ENCODE measurements at places on chromosomes 1 and 21.

- DNase-seq: no peak
These were observed 49.6 kb downstream of the TARBP1 start for GRCh38 chr1:234429434-234429806.

DNA sequence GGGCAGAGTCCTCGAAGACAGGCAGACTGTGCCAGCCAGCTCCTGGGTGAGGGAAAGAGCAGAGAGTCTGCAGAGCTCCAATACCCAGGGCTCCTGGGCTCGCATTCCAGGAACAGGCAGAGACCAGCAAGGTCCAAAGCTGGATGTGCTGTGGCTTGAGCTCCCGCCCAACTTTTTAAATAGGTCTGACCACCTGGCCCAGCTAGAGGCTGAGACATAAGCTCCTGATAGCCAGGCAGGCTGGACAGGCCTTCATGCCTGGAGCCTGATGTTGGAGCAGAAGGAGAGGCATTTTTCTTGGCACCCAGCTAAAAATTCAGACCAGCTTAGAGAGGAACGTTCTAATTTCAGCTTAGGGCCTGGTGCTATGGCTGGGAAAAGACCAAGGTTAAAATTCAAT lies 178.4 kb upstream of the TMEM51 start:
- DNase-seq: no peak

- no peak for DNase-seq
These were observed 121.8 kb downstream of the NTNG1 start for GRCh38 chr1:107262467-107263286.

DNA sequence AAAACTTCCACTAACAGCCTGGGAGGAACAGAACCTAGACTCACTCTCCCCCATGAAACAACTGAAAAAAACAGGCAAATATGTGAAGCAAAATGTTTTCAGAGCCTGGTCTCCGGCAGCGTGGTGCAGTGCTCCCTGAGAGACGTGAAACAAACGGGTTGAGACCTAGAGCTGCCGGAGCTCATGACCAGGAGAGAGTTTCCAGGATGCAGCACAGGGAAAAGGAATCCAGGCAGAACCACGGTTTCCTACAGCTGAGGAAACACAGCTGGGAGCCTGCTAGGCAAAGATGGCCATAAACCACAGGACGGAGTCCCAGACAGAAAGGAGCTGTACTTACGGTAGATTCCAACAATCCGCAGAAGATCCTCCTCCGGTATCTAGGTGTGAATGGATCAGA lies 20.2 kb upstream of the SLC19A1 start:
- no peak for DNase-seq

GRCh38 chr1:29121936-29122681 lies 1.6 kb downstream of the TMEM200B start:
- DNase-seq: no peak

DNA sequence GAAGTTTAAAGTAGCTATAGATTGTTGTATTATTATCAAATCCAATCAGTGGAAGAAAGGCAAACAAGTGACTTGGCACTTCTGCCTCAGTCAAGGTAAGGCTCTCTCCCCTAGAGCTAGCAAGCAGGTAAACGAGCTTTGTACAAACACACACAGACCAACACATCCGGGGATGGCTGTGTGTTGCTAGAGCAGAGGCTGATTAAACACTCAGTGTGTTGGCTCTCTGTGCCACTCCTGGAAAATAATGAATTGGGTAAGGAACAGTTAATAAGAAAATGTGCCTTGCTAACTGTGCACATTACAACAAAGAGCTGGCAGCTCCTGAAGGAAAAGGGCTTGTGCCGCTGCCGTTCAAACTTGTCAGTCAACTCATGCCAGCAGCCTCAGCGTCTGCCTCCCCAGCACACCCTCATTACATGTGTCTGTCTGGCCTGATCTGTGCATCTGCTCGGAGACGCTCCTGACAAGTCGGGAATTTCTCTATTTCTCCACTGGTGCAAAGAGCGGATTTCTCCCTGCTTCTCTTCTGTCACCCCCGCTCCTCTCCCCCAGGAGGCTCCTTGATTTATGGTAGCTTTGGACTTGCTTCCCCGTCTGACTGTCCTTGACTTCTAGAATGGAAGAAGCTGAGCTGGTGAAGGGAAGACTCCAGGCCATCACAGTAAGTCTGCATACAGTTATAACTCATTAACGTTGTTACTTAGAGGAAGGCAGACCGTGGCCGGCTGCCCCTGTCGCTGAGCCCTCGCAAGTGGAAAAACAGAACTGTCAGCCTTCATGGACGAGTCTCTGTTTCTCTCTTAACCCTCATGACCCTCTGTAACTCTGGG lies at the start of gene PALMD:
PALMD (plus strand) TSS at position 415 of the 833 bp plus-strand sequence; CDS start at position 620, 205 bp downstream.
- DNase-seq: no peak

GRCh38 chr1:223421025-223421424 lies 27.8 kb downstream of the CCDC185 start:
- DNase-seq: no peak

GRCh38 chr21:32253215-32253641 lies 25.6 kb downstream of the MIS18A start:
- no peak for DNase-seq

GRCh38 chr1:97308131-97308530 lies 586.5 kb downstream of the PTBP2 start:
- no peak for DNase-seq

- no peak for DNase-seq
These were observed 45.8 kb downstream of the SIM2 start for GRCh38 chr21:36744560-36745231.

- no peak for DNase-seq
These were observed 375.3 kb downstream of the DUSP10 start for GRCh38 chr1:221366495-221367110.

GRCh38 chr1:54238353-54239034 lies 38.5 kb downstream of the MRPL37 start:
- DNase-seq: no peak

GRCh38 chr1:218347723-218348627 lies 2.8 kb downstream of the TGFB2 start:
- no peak for DNase-seq

DNA sequence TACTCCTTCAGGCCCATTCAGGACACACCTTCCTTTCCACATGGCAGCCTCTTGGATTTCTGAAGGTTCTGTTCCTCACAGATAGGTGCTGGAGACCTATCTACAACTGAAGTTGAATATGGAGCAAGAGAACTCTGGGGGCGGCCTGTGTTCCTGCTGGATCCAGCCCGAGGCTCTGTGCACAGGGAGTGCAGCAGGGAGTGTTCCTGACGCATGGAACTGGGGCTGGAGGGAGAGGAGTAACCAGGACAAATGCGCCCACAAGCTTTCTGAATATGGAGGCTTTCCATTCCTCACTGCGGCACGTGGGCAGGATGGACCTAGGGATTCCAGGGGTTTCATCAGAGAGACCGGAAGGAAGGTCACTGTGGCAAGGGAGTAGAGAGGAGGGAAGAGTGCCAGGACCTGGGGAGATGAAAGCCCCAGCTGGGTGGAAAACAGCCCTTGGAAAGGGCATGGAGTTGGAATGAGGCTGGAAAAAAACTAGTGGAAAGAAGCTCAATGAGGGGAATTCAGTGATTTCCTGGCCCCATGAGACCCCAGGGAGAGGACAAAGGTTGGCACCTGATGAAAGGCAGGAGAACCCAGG lies 12.5 kb downstream of the PM20D1 start:
- no peak for DNase-seq

GRCh38 chr1:96596226-96596922 lies 125.2 kb upstream of the PTBP2 start:
- DNase-seq: no peak

DNA sequence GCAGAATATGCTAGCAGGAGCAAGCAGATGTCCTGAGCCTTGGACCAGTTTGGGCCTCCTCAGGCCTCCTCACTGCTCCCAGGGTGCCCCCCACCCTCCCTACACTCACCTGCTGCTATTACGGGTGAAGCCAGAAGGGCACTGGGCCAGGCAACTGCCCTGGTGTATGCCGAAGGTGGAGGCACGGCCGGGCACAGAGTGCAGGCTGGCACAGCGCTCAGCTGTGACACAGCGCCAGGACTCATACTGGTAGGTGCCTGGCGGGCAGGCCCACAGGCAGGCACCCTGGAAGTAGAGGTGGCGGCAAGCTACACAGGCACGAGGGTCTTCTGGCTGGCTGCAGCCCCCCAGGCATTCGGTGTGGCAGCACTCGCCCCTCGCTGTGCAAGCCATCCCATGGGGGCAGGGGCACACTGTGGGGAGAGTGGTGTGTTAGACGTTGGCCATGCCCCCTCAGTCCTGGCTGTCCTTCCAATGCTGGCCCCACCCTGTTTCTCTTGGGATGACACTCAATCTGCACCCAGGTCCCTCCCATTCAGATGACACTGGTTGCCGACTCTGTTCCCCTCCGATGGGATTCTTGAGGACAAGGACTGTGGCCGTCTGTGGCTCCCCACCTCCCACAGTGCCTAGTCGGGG lies 7.0 kb downstream of the INSRR start:
- no peak for DNase-seq

GRCh38 chr1:67855961-67856360 lies 22.7 kb upstream of the GNG12 start:
- DNase-seq: no peak

DNA sequence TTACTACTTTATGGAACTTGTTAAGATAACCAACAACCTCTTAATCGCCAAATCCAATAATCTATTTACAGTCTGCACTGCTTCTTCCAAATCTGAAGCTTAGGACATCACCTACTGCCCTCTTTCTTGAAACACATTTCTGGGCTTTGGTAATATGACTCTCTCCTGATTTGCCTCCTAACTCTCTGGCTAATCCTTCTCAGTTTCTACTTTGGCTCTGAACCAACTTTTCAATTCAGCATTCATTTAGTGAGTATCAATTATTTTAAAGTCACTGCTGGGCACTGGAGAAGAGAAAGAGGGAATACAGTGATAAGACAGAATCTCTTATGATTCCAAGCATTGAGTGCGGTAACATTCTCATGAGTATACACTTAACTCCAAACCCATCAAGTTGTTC lies 275.0 kb downstream of the AKT3 start:
- no peak for DNase-seq

- DNase-seq: no peak
These were observed 69.5 kb downstream of the MAN1C1 start for GRCh38 chr1:25685938-25686665.

- no peak for DNase-seq
These were observed 17.6 kb downstream of the PBX1 start for GRCh38 chr1:164576291-164577271.

DNA sequence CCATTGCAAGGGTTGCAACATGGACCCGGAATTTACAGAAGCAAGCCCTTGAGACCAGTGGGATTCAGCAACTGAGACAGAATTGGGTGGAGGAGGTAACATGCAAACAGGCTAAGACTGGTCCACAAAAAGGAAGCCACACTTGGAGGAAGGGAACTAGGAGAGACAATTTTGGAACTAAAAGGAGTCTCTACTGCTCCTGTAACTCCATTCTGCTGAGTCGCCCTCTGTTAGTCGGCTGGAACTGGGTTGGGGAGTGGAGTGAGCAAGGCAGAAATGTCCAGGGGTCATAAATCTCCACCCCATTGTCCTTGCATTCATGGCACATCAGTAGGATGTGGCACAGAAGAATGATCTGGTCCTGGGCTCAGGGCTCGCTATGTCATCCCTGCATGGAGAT lies 5.1 kb downstream of the LAMB3 start:
- no peak for DNase-seq

DNA sequence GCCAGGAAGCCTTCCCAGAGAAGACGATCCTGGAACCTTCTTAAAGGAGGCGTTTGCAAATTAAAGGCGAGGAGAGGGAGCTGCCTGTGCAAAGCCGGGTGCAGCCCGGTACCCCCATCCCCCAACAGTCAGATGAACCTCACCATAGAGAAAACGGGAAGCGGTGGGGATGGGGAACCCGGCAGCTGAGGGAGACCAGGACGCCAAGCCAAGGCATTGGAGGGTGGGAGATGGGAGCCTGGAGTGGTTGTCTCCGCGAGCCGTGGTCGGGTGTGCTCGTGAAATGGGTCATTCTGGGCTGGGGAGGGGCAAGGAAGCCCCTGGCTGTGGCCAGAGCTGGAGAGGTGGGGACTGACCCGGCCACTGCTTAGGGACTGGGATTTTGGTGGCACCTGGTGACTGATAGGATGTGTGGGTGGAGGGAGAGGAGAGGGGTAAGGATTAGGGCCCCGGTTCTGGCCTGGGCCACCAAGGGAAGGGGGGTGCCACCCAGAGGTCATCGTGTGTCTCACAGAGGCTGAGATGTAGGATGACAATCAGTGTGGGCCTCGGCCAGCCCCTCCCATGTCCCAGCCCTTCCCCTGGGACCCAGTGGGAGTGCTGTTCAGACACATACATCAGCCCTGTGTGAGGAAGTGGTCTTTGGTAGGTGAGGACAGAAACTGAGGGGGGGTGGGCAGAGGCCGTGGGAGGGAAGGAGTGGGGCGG lies 676 bp upstream of the PADI2 start:
- DNase-seq: no peak

DNA sequence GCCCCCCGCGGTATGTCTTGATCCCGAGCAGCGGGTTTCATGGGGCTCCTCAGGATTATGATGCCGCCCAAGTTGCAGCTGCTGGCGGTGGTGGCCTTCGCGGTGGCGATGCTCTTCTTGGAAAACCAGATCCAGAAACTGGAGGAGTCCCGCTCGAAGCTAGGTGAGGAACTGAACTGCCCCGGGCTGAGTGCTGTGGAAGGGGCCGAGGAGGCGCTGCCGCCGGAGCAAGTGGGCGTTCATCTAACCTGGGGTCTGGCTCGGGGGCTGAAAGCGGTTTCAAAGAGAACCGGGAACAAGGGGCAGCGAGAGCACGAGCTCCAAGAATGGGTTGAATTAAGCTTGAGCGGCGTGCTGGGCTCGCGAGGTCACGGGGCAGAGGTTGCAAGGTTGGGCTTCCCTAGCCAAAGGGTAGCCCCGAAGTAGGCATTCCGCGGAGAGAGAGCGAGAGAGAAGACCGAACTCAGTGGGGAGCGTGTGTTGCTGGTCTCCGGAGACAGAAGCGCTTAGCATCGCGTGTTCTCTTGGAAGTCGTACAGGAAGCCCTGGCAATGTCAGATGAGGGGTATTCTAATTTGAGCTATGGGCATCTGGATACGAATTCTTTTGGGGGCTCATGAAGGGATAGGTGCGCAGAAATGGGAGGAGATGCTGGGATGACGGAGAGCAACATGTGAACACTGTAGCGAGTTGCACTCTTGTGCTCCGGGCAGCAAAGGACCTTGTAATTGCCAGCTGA lies 732 bp downstream of the HS2ST1 start:
- DNase-seq: no peak

DNA sequence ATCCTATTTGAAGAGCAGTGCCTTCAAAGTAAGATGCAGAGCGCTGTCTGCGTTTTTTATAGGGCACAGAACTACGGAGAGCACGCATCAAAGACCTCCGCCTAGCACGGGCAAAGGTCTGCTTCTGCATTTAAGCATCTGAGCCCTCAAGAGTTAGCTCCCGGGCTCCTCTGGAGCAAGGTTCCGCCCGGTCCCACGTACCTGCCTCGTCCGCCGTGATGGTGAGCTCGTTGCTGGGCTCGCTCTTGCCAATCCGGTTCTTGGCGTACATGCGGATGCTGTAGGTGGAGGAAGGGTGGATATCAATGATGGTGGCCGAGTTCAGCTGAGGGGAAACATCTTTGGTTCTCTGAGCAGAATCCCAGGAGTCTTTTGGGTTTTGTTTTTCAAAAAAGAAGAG lies 311.5 kb downstream of the PCP4 start:
- DNase-seq: no peak
